ENCODE measurements at places on chromosomes 1 and 21.

DNA sequence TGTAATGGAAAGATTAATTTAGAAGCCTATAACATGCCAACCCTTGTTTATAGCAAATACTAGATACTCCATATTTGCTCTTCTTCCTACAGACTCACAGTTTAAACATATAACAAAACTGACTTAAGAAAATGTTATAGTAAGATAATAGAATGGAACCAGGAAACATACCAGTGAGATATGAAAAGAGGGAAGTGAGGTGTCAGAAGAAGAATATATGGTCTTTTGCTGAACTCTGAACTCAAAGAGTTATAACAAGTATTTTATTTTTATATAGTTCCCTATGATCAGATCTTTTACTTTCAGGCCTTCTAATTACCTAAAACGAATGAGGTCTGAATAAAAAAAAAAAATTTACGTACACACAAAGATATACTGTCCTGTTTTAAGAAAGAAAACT, 20.9 kb downstream of the TMED5 start:
- no peak for DNase-seq

- DNase-seq = no peak
These were observed 3.4 kb downstream of the PRELP start for GRCh38 chr1:203478986-203479385.

- DNase-seq = no peak
These were observed at the start of gene ACTA1 for GRCh38 chr1:229434005-229434640. ACTA1 (minus strand) TSS chr1:229434094; CDS start chr1:229433115, 979 bp downstream.

DNA sequence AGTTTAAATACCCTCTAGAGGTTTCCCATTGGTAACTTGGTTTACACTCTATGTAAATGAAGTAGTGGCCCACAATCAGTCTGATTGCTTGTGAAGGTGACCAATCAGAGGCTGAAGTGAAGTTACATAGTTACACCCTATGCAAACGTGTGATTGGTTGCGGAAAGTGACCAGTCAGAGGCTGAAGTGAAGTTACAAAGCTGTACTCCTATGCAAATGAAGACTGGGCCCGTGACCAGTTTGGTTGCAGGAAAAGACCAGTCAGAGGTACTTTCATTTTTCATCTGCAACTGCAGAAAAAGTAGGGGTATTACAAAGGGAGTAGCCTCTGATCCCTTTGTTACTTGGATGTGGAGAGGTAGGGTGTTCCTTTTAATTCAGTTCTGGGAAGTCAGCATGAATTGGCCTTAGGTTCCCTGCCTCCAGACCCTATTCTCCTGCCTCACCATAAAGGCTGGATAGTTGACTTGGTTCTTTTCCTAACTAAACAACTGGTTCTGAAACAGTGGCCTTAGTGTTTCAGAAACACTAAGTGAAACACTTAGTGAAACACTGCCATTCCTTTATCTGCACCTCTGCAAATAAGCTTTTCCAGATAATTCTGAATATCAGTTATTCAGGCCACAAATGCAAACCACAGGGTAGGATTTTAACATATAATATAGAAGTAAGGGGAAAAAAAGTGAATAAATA, 39.3 kb downstream of the MAGI3 start:
- DNase-seq = no peak

GRCh38 chr1:9612162-9612845, 23.6 kb downstream of the TMEM201 start:
- no peak for DNase-seq

GRCh38 chr21:37869661-37870060, 46.6 kb downstream of the KCNJ6 start:
- no peak for DNase-seq

DNA sequence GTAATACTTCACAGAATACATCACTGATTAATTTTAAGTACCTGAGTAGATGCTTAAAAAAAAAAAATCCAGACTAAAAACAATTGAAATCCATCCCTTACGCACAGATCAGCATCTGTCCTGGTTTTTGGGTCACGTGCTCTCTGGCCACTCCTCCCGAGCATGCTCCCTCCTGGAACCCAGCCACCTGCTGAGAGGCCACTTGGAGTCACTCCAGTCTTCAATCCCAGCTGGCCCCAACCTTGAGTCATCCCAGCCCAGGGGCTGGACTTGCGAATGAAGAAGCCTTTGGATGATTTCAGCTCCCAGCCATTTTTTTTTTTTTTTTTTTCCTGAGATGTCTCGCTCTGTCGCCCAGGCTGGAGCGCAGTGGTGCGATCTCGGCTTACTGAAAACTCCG, 8.9 kb downstream of the MAP1LC3C start:
- no peak for DNase-seq

Data from activated naive CD8-positive, alpha-beta T cell treated with anti-CD3 and anti-CD28 coated beads, Interleukin-2, amount 50 U/mL, for 24 hours (primary cell).